ENCODE measurements at places on chromosomes 12 and 14.

- no peak for DNase-seq
Observed at GRCh38 chr12:106327309-106327869, 24.9 kb downstream of the TCP11L2 start.

DNA sequence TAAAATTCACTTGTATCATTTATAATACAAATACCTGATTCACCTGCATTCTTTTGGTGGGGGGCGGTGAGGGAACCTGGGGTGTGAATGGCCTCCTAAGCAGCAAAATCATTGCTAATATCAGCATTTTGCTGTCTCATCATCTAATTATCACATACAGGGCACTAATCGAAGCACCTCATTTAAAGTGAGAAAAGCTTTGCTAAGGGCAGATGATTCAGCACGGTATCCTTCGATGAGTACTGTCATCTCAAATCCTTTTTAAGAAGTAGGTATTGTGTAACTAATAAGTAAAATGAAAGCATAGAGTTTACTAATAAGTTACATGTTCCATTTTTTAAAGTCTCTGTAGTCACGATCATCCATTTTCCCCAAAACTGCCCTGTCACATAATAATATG lies 278.1 kb upstream of the SOX5 start:
- DNase-seq, result no peak

DNA sequence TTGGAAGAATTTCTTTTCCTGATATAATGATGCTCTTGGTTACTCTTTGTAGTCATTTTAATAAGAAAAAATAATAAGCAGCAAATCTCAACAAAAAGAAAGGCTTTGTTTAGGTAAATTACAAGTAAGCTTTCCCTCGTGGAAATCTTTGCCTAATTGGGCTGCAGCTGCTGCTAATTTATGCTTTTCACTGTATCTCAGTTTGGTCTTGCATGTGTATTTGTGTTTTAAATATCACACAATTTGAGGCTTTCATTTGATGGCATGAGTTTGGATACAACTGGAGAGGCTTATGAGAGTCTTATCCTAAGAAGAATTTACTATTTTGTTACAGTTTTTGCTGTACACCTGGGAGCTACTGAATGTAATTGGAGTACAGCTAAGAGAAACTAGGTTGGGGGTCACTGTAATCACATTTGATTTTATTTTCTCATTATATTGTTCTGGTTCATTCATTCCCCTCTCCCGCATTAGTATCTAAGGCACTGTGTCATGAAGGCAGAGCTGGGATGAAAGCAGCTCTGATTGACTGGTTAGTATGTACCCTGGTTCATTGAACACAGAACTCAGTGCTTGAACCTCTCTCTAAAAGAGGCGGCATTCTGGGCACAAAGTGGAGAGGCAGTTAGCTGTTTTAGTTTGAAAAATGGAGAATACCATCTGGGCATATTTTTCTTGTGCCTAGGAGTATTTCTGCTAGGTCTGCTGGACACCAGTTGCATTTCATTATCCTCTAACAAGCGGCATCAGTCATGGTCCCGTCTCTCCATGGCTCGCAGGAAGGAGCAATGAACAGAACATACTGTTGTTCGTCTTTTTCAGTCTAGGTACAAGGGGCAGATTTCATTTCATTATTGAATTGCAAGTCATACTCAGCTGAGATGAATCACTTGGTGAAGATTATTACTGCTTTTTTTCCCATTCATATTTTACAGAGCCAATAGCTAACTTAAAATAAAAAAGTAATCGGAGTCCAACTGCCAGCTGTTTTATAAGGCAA lies 118.0 kb upstream of the TMEM260 start:
- DNase-seq, result no peak

DNA sequence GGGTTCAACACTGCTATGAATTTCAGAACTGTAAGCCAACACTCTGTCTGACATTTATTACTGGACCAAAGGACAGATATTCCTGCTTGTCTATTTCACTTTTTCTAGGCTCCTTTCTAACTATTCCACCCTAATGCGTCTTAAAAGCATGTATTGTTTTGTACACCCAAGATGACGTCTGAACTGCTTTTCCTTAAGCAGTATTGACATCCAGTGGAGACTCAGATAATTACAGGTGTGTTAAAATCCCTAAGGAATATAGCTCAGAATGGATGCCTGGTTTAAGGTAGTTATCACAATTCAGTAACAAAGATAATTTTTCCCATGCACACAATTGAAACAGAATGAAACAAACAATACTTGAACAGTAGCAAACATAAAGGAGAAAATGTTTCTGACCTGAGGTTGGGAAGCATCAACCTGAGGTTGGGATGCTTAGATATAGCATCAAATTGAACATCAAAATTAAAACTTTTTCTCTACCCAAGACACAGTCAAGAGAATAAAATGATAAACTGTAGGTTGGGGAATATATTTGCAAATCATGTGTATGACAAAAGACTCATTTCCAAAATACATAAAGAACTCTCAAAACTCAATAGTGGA lies 93.7 kb upstream of the PTPRR start:
- DNase-seq, result no peak

DNA sequence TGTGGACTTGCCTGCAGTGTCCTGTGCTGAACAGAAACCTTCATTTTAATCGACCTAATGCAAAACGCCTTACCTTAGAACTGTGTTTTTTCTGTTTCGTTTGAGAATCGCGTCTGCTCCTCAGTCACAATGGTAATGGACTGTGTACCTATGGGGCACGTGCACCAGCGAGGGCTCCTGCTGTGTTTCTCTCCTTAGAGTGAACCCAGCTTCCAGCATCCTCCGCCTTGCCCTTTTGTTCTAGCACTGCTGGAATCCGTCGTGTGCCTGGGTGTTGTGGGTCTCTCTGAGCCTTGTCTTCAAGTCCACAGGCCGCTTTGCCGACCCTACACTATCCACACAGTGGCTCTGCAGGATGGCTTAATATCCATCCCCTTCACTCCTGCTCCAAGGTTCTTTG lies 3.6 kb downstream of the AMN start:
- DNase-seq, result no peak

DNA sequence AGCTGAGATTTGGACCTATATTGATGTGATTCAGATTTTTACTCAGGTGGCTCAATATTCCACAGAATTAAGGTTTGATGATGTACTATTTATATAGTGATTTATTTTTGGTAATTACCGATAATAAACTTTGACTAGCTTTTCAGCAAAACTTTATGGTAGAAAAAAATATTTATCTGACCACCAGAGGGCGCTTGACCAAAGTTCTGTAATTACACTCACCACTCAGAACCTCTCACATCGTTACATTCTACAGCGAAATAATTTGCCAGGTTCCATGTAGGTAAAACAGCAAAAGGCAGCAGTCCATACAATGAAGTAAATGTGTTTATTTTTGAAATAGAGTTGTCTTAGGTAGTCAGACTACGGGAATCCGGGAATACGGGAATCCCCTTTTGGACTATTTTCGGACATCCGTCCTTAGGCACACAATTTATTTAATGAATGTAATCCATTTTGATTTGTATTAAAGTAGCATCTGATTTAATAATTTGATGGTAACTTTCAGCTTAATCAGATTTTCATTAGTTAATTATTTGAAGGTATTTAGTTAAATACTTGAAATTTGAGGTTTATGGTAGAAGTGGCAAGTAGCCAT lies 143.0 kb upstream of the DDHD1 start:
- DNase-seq, result no peak

GRCh38 chr14:21536418-21537089 lies 10.4 kb upstream of the SALL2 start:
- no peak for DNase-seq

GRCh38 chr12:85130646-85131045 lies 94.5 kb downstream of the LRRIQ1 start:
- DNase-seq, result no peak

GRCh38 chr14:95609398-95609990 lies 74.6 kb downstream of the GLRX5 start:
- peak; percentile 23 for DNase-seq

DNA sequence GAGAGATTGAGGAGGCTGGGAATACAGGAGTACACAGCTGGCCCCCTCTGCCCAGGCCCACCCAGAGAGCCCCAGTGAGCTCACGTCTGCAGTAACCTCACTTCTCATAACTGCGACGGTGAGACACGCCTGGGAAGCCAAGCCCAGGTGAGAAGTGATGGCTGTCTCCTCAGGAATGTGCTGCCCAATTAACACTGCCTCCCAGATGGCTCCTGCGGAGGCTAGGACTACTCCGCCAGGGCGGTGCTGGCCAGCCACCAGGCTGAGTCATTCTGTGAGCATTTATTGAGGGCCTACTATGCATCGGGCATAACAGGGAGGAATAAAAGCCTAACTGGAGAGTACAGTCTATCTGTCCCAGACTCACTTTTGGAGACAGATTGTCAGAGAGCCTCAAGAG lies 9.3 kb upstream of the TMEM106C start:
- DNase-seq, result no peak

GRCh38 chr14:102140027-102140749 lies 491 bp downstream of the WDR20 start:
- DNase-seq, result peak; percentile 32

- DNase-seq, result no peak
Observed at GRCh38 chr14:99207456-99207855, 64.5 kb downstream of the BCL11B start.

- no peak for DNase-seq
Observed at GRCh38 chr14:36700651-36701050, 39.0 kb downstream of the PAX9 start.

DNA sequence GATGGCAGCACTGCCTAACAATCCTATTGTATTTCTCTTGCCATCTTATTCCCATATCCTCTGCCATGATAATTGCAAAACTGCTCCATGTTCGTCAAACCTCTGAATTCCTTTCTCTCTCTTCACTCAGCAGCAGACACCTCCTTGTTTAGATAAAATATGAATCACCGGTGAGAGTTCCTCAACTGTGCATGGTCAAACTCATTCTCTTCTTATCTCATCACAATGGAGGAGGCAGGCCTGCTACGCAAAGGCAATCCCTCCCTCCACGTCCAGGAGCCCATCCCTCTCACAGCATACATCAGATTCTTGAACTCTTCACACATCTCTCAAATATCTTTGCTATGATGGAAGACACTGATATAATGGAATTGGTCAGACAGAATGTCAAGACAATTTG lies 90.1 kb upstream of the DAAM1 start:
- DNase-seq, result no peak

DNA sequence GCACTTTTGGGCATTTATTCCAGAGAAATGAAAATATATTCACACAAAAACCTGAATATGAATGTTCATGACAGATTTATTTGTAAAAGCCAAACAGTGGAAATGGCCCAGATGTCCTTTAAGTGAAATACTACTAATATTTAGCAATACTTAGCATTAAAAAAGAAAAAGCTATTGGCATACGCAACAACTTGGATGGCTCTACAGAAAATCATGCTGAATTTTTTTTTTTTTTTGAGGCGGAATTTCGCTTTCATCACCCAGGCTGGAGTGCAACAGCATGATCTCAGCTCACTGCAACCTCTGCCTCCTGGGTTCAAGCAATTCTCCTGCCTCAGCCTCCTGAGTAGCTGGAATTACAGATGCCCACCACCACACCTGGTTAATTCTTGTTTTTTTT lies 24.1 kb downstream of the FGD6 start:
- DNase-seq, result no peak

GRCh38 chr12:38386205-38386985 lies 69.8 kb downstream of the ALG10B start:
- DNase-seq, result no peak

DNA sequence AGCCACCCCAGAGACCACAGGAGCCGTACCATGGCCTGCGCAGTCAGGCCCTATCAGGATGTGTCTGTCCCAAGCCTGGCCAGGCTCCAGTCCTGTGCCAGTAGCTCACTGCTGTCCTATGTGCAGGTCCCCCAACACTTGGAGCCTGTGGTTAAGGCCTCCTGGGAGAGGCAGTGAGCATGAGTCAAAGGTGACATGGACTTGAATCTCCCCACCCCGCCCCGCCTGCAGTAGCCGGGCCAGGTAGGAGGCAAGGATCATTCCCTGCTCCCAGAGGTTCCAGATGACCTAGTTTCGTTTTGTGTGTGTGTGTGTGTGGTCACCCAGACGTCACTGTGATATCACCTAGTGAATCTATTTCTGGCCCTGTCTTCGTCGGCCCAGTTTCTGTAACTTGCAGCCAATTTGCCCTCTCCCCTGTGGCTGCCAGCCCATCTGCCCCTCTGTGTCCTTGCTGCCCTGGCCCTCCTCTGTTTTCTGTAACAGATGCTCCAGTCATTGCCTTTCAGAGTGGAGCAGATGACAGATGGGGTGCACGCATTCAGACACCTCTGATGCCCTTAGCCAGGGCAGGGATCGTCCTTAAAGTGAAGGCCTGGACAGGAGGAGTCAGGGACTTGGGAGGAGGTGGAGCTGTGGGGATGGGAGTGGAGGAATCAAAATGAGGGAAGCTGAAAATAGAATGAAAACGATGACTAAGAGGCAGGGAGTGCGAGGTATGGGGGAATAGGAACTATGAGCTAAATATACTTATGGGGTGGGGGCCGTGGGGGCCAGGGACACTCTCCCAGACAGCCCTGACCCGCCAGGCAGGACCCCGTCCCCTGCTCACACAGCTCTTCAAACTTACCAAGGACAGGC lies 37.4 kb downstream of the SLC6A12 start:
- DNase-seq, result no peak

DNA sequence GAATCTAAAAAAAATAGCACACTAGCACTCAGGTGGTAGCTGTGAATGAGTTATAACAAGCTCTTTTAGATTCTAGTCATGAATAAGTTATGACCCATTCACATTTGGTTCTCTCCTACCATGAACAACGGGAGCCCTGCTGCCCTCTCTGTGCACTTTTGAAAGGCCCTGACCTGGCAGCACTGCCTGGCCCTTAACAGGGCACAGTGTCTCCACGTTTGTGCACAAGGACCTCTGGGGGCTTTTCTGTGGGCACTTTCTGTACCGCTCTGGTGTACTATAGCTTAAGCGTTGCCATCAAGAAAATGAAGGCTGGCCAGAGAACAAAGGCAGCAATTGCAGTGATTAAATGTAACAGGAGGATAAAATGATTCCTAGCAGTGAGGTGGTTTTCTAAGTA lies 21.2 kb downstream of the CCDC92 start:
- DNase-seq, result no peak

GRCh38 chr14:55131370-55132137 lies 2.5 kb downstream of the LGALS3 start:
- no peak for DNase-seq

- no peak for DNase-seq
Observed at GRCh38 chr14:55092341-55092740, 36.7 kb upstream of the LGALS3 start.

All from posterior cingulate gyrus (tissue), 11 donors.